Fibroblast of lung (primary cell): ENCODE measurements at places on chromosomes 1 and 21. TPM values are rescaled to one million over a fixed set of nuclear protein-coding genes. Genes with fewer than 3 reads are reported as not detected.

ZNF683 gene
- total RNA-seq: not detected in 2 replicates

CFAP298 gene
- total RNA-seq: 18.2 and 18.7 TPM in 2 replicates

CNKSR1 gene
- total RNA-seq: not detected in 2 replicates

LENEP gene
- total RNA-seq: 0.26 TPM in 1 of 2 replicates, not detected in the other

CLCA2 gene
- 3.5 and 9.2 TPM in 2 replicates for total RNA-seq

DNA sequence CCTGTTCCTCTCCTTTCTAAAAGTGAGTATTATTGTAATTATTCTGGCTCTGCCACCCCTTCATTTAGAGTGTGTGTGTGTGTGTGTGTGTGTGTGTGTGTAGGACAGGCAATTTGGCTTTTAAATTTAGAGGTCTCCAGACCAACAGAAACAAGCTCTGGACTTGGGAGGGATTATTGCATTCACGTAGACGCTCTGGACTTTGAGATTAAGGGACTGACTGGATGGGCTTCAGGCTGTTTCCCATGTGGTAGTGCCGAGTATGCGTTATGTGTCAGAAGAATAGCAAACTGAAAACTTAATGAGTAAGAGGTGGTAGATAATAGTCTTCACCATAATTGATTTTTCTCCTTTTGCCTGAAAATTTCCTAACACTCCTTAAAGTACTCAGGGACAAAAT, 281.9 kb downstream of the USP25 start:
- H3K4me3 ChIP-seq: no peak overlapping the region
- DNase-seq: no peak
- no peaks in the 10 kb centered on the region for H3K4me1 ChIP-seq

DNA sequence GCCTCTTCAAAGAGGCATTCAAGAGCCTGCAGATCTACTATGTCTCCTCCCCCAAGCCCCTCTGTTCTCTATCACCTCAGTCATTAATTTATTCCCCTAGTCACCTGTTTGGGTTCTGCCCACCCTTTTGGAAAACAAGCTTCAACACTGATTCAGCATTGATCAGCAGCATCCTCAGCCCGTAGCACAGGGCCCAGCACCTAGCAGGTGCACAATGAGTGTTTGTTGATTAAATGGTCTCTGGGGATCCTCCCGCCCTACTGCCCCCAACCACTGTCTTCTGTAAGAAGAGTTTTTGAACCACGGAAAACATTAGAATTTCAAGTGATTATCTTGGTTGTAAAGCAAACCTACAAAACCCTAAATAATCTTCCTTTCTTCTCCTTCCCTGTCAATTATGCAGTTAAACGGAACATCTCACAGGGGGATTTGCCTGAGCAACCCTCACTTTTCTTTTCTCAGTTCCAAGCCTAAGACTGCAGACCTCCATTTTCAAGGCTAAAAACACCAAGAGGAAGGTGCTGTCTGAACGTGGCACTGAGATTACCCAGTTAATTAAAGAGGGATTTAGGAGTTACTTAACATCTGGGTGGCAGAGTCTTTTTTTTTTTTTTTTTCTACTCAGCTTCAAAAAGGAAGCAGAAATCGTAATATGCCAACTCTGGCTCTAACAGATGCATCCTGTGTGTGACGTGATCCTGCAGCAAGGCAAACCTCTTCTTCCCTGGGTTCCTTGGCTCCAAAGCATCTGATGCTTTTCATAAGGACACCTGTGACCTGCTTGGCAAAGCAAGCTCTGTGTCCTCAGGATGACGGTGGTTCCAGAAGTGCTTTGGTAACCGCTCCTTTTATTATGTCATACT, 163.0 kb downstream of the KAZN start:
- no peak overlapping the region for H3K27ac ChIP-seq
- no peak for DNase-seq
- no peaks in the 10 kb centered on the region for H3K27me3 ChIP-seq
- no peaks in the 10 kb centered on the region for H3K36me3 ChIP-seq
- no peaks in the 10 kb centered on the region for H3K4me1 ChIP-seq
- no peak overlapping the region for H3K4me3 ChIP-seq

DNA sequence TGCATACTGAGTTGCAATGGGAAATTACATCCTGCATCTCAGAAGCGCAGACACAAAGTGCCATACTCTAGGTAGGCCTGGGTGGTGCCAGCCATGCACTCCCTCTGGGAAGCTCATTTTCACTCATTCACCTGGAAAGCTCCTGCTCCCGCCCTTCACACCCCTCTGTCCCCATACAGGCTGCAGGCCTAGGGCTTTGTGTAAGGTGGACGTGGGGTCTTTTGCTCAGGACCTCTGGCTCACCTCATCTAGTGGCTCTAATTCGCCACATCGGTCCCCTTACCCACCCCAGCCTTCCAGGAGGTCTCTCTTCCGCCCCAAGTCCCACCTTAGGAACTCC, 751 bp downstream of the MRPS15 start:
- H3K4me1 ChIP-seq: peaks cover 3% of the 10 kb centered on the region
- H3K27me3 ChIP-seq: no peaks in the 10 kb centered on the region
- H3K27ac ChIP-seq: peak overlapping the region; percentile 87

DNA sequence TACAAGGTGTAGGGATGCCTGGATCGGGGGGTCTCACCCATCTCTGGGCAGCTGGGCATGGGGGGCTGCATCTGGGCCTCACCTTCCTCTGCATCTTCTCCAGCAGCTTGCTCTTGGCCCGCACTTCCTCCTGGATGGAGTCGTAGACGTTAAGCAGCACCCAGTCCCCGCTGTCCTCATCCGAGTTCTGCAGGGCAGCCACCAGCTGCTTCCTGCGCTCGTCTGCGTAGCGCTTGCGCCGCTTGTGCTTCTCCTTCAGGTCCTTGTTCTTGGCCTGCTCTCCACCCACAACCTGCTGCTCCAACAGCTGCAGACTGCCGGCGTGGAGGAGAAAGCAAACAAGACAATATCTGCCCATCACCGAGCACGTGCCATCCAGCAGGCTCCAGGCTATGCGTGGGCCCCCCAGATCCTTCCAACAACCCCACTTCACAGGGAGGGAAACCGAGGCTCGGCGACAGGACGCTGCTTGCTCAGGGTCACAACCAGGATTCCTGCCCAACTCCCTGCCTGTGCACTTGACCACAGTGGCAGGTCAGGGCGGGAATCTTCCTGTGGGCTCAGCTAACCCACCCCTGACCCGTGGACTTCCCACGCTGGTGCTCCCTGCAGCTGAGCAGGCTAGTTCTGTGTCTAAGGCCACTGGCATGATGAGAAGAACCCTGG, 21.5 kb upstream of the DDOST start:
- H3K36me3 ChIP-seq: no peaks in the 10 kb centered on the region
- H3K4me1 ChIP-seq: no peaks in the 10 kb centered on the region
- no peak for DNase-seq

DNA sequence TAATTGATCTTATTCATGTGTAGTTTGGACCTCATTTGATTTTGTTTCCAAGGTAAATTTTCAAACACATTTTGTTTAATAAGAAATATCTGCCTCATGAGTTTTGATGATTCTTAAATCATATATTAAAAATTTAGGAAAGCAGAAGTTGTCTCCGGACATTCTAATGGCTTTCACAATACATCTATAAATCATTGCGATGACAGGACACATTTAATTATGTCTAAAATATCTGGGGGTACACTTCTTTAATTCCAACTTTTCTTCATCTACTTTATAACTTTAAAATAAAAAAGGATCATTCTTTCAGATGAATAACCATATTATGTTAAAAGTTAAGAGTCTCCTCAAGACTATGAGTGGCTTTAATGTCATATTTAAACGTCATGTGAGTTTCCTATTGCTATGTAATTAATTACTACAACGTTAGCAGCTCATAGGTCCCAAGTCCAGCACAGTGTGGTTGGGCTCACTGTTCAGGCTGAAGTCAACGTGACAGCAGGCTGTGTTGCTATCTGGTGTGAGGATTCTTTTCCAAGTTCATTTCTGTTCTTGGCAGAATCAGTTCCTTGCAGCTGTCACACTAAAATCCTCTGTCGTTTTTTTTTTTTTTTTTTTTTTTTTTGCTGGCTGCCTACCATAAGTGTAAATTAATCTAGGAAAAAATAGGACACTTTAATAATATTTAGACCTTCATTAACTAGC, 893.5 kb downstream of the LTN1 start:
- H3K27ac ChIP-seq: no peak overlapping the region
- H3K36me3 ChIP-seq: no peaks in the 10 kb centered on the region
- H3K27me3 ChIP-seq: no peaks in the 10 kb centered on the region
- H3K4me1 ChIP-seq: no peaks in the 10 kb centered on the region
- no peak overlapping the region for H3K4me3 ChIP-seq

DNA sequence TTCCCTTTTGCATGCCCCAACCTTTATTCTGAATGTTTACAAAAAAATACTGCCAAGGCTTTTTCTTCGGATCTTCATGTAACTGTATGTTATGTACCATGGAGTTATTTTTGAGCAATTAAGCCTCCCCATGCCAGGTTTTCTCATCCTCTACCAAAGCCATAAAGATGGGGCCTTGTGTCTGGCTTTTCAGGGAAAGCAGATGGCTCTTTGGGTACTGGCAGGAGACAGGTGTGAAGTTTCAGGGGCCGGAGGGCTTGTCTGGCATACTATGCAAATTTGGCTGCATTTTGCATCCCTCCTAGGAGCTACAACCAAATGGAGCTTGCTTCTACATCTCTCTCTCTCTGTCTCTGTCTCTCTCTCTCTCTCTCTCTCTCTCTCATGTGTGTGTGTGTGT, 28.1 kb upstream of the PLXNA2 start:
- peaks cover 14% of the 10 kb centered on the region for H3K27me3 ChIP-seq
- H3K27ac ChIP-seq: no peak overlapping the region
- no peak overlapping the region for H3K4me3 ChIP-seq
- H3K4me1 ChIP-seq: no peaks in the 10 kb centered on the region
- no peaks in the 10 kb centered on the region for H3K36me3 ChIP-seq

DNA sequence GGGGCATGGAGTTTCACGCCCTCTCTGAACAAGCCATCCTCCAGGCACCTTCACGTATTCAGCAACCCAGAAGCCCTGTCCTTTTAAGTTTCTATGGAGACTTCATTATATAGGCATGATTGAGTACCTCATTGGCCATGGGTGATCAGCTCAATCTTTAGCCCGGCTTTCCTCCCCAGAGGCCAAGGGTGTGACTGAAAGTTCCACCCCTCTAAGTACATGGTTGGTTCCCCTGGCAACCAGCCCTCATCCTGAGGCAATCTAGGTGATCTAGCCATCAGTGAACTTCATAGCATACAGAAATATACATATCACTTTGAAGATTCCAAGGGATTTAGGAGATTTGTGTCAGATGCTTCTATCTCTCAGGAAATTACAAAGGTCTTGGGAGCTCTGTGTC, 21.3 kb upstream of the DHX9 start:
- no peak for DNase-seq
- H3K27ac ChIP-seq: no peak overlapping the region
- no peak overlapping the region for H3K4me3 ChIP-seq
- no peaks in the 10 kb centered on the region for H3K27me3 ChIP-seq
- no peaks in the 10 kb centered on the region for H3K4me1 ChIP-seq
- no peaks in the 10 kb centered on the region for H3K36me3 ChIP-seq

DNA sequence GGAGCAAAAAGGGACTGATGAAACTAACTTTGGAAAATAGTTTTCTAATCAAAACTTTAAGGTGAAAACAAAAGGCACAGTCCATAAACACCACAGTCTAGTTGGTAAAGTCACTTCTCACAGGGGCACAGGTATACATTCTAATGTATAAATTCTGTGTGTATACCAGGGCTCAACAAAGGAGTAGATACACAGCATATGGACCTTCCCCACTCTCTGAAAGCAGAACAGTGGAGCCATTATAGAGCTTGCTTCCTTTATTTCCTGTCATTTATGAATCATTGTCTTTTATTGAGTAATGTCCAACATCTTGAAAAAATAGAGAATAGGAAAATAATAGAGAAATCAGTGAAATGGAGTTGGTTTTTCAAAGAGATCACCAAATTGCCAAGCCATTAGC, 746.5 kb upstream of the CHRM3 start:
- no peaks in the 10 kb centered on the region for H3K36me3 ChIP-seq
- no peak overlapping the region for H3K27ac ChIP-seq
- H3K27me3 ChIP-seq: no peaks in the 10 kb centered on the region
- no peaks in the 10 kb centered on the region for H3K4me1 ChIP-seq
- H3K4me3 ChIP-seq: no peak overlapping the region

DNA sequence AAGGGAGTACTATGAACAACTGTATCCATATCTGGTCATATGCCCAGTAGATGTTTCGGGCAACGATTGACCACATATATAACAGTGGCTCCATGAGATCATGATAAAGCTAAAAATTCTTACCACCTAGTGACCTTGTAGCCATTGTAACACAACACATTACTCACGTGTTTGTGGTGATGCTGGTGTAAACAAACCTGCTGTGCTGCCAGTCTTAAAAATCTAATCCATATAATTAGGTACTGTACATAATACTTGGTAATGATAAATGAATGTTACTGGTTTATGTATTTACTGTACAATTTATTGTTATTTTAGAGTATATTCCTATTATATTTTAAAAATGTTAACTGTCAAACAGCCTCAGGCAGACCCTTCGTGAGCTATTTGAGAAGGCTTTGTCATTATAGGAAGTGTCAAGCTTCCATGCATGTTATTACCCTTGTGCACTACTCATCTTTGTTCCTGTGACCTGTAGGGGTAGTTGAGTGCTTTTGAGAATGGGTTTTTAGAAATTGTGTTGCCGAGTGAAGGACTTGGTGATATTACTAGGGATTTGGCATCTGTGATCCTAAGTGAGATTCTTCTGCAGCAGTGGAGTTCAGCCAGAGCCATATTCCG, 23.6 kb downstream of the DIP2A start:
- H3K4me3 ChIP-seq: no peak overlapping the region
- no peak for DNase-seq
- H3K27ac ChIP-seq: no peak overlapping the region

- no peak overlapping the region for H3K27ac ChIP-seq
- H3K27me3 ChIP-seq: no peaks in the 10 kb centered on the region
- H3K4me3 ChIP-seq: no peak overlapping the region
Measured at GRCh38 chr1:87852410-87853161, 523.9 kb downstream of the LMO4 start.

DNA sequence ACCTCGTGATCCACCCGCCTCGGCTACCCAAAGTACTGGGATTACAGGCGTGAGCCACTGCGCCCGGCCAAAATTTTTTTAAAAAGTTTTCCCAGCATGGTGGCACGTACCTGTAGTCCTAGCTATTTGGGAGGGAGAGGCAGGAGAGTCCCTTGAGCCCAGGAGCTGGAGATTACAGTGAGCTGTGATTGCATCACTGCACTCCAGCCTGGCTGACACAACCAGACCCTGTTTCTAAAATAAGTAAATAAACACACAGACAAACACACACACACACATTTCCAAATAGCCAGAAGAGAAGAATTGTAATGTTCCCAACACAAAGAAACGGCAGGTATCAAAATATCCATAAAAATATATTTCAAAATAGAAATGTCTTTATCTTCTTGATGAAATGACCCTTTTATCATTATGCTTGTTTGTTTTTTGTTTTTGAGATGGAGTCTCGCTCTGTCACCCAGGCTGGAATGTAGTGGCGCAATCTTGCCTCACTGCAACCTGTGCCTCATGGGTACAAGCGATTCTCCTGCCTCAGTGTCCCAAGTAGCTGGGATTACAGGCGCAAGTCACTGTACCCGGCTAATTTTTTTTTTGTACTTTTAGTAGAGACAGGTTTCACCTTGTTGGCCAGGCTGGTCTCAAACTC, 9.3 kb downstream of the HES2 start:
- H3K27ac ChIP-seq: no peak overlapping the region
- H3K36me3 ChIP-seq: no peaks in the 10 kb centered on the region
- DNase-seq: no peak
- H3K27me3 ChIP-seq: peaks cover 10% of the 10 kb centered on the region
- H3K4me3 ChIP-seq: no peak overlapping the region

GRCh38 chr1:14982029-14982428, 171.5 kb upstream of the TMEM51 start:
- no peaks in the 10 kb centered on the region for H3K36me3 ChIP-seq
- H3K27me3 ChIP-seq: no peaks in the 10 kb centered on the region
- no peak overlapping the region for H3K27ac ChIP-seq
